ENCODE measurements at places on chromosomes 3 and 15.

- no peak for DNase-seq
Observed at GRCh38 chr3:95627697-95628096, 1186.7 kb upstream of the EPHA6 start.

- no peak for DNase-seq
Observed at GRCh38 chr3:112769286-112769978, 77.2 kb downstream of the CD200R1L start.

DNA sequence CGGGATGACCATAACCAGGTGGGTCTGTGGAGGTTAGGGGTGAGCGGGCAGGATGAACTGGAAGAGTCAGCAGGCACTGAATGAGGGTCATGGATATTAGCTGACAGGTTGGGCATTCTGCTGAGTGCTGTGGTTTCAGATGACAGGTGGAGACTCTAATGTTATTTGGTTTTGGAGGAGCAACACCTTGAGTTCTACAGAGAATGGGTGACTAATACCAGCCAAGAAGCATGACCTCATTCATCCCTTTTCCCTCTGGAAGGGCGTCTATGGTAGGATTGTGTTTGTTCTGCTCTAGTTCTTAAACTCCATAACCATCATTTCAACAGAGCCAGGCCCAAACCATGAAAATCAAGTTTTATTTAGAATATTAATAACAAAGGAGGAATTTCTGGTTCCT lies 550.7 kb upstream of the LMCD1 start:
- no peak for DNase-seq

DNA sequence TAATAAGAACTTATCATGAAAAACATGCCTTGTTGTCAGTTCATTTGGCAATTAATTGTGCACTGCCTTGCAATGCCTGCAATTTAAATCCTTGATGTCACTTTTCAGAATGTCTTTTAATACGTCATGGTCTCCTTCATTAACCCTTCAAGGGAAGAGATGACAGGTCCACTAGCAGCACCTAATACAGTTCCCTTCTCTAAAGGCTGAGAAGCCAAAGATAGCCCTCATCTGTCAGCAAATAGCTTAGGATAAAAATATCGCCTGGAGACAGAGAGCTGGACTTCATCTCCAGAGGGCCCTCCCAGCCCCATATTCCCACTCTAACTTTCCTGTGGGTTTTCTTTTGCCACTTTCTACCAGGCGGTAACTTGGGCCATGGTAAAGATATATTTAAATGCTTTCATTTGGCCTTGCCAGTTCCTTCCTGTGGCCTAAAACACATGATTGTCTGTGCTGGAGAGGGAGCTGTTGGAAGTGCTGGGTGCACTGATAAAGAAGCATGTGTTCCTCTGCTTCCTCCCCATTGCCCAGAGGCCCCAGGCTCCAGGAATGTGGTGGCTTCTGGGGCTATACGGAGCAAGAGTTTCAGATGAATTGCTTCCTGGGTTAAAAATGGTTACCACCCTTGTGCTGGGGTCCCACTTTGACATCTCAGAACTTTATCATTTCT lies 76.3 kb upstream of the UMPS start:
- no peak for DNase-seq

DNA sequence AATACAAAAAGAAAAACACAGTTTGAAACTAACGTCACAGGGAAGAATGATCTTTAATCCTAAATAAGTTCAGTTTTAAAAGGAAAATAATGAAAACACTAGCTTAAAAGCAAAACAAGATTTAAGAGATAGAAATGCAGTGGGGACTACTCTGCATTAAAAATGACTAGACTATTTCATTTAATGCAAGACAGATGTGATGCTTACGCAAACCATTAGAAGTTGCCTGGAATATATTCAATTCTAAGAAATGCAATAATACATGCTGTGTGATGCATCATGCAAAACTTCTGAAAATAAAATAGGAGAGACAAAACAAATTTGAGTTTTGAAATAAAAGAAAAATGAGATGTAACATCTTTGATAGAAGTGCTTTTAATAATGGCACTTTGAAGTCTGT lies 97.6 kb upstream of the STRIT1 start:
- no peak for DNase-seq

DNA sequence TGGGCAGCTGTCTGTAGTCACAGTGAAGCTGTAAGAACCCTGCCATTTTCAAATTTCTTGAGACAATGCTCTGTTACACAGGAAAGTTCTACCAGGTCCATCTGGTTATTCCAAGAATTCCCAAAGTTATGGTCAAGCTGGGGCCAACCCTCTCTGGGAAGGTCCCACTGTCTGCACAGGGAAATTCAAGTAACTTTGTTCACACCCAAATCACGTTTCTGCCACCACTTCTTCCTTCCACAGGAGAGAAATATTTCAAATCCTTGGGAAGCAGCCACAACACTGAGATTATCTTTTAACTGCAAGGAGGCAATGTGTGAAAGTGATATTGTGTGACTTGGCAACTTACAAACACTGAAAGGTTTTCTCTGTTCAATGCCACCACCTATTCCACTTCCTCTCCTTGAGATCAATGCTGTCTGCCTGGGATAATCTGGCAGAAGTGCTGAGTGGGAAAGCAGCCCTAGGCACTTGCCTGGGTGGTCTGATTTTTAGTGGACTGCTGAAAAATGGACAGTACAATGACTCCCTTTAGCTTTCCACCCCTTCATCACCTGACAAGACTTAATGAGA lies 5.6 kb downstream of the SCAMP2 start:
- no peak for DNase-seq

- DNase-seq = peak; percentile 17
Observed at GRCh38 chr3:174538151-174538550, 321.0 kb upstream of the NAALADL2 start.

DNA sequence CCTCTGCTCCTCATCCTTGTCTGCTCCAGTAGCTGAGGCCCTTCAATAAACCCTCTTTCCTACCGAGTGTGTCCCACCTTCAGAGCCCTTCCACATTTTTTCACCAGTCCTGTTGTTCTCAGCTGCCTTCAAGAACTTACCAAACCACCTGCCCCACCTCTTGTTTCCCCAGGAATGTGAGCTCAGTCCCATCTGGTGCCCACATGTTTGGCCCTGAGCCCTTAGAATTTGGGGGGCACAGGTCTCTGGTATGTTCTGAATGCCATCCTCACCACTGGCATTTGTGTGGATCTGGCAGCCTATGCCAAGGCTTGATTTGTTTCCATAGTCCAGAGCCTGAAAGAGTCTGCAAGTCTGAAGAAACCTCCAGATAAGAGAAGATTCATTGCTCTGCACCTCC lies 315.2 kb upstream of the PPP2R3A start:
- DNase-seq = no peak

DNA sequence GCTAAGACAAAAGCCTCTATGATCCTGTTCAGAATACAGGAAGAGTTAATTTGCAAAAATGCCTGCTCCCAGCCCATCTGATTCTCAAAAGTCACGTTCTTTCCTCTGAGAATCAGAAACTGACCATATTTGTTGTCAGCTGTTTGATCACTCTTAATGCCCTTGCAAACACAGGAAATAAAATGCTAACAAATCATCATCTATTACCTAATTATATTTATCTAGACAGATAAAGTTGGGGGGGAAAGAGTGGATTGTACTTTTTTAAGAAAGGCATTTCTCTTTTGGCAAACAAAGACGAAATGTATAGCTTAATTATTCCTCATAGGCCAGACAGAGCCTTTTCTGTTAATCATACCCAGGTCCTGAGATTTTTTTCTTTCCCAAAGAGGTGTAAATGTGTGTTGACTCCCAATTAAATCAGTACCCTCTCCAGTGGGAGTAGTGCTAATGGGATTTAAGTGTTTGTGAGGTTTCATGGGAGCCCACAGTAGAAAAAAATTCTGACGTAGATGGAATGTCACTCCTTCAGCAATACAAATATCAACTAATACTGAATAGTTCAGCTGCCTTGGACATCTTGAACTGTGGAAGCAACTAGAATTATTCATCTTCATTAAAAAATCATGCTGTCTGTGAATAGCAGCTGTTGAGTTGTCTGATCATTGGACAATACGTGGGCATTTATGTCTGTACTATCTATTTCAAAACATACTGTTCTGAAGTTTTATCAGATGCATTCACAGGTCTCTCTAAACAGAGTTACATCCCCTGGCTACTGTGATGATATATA lies 22.5 kb upstream of the BNIP2 start:
- no peak for DNase-seq

DNA sequence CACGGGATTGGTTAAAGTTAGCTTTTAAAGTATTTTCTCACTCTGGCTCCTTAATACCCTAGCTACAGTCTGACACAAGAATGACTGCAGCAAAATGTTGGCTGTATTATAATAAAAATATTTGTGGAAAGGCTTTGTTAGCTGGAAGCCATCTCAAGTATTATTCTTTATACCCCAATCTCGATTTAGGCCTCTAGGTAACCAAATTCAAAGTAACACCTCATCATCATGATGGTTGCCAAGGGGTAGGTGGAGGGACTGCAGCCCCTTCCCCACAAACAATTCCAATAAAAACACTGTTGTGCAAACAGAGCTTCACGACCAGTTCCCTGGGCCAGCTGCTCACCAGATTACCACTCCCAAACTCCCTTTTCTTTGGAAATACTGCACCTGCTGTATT lies 759 bp upstream of the GMPS start:
- DNase-seq = no peak

GRCh38 chr15:48384616-48385015 lies 53.4 kb downstream of the DUT start:
- no peak for DNase-seq

GRCh38 chr3:115713284-115713683 lies 90.0 kb downstream of the GAP43 start:
- peak; percentile 99 for DNase-seq

DNA sequence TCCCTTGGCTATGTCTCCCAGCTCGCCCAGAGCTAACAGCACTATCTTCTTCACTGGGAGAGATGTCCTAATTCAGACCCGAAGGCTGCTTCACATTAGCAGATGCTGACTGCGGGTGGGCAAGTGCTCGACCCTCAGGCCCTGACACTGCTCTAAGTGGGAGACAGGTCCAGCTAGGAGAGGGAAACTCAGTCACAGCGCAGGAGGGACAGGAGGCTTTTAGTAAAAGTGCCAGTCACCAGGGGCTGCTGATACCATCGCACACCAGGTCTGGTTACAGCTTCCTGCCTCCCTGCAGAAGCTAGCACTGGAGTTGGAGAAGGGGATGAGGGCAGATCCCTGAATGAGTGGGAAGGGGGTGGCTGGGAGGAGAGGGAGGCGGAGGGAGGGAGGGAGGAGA lies 365.8 kb upstream of the RGMA start:
- DNase-seq = no peak

DNA sequence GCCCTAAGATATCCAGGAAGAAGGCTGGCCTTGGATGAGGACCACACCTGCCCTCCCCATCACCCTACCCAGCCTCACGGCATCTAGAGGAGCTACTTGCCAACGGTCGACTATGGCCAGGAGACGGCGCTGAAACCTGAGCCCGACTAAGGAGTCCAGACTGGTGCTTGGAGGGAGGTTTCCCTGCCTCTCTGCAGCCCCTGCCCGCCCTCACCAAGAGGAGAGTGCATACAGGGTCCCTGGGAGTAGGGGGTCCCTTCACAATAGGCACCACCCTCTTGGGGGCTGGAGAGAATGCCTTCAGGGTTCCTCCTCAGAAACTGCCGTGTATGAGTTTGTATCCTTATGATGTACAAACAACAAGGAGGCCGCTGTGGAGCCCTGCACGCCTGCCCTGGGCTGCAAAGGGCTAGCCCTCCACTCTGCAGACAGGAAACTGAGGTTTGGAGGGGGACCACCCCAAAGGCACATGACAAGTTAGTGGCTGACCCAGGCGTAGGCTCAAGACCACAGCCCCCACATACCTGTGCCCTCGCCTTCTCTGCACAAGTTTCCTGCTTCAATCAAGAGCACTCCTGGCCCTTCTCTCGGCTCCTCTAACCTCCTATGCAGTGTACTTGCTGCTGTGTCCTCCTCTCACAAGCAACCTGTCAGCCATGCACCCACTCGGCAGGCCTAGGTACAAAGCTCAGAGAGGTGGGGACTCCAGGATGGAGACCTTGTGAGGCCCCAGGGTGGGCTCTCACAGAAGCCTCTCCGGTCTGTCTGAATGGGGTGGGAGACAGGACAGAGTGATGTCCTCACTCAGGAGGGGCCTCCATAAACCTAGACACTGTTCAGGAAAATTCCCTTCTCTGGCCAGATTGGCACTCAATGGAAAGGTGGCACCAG lies 7.4 kb downstream of the KLF15 start:
- no peak for DNase-seq

DNA sequence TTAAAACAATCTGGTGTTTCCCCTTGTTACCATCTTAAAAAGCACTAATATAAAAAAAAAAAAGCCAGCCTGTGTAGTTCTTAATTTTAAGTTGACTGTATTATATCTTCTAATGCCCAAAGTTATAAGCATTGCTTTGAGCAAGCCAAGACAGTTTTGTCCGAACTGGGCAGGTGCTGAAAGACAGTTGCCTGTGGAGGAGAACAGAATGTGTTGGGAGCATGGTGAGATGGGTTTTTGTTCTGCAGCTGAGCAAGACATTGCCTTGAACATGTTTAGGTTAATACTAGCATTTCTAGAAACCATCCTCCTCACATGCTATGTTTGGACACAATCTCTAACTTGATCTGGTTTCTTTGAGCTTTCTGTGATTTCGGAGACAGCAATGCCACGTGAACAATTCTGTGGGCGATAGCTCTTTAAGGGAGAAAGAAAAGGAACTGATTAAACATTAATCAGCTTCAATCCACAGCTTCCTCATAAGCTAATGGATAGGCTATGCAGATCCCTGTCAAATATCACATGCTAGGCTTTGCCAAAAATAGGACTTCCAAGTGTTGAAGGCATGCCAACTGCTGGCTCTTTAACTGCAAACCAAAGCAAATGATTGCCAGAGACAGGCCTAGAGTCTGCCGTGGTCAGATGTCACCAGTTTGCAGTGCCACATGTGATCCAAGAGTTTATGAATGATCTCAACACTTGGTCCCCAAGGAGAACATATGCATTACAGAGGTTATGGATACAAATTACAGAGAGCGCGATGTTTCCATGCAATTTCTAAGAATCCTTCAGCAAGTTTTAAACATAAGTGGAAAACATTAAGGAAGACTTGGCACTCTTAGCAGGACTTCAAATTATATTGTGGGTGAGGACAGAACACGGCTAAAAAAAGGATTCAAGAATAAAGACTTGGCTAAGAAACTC lies 428.1 kb downstream of the ROBO2 start:
- DNase-seq = peak; percentile 84

GRCh38 chr3:45646051-45646585 lies 43.1 kb upstream of the SACM1L start:
- no peak for DNase-seq

DNA sequence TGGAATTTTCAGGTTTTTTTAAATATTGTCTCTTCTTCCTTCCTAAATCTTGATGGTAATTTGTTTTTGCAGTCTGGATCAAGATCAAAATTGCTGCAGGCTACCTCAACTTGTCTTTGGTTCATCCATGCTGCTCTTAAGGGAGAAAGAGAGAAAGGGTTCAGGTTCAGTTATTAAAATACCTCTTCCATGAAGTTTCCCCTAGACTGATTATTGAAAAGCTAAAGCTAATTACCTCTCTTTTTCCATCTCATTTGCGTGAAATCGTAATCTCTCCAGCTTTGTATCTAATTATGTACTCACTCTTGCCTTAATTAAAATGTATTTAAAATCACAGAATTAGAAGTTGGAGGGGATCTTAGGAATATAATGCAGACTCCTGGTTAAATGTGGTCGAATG lies 52.7 kb downstream of the SLC28A2 start:
- DNase-seq = no peak

Data from NCI-H2171 treated with DMSO at 0.1 percent for 48 hours (cell line).